NCI-H1694 (cell line): ENCODE measurements at places on chromosomes 16 and 17.

DNA sequence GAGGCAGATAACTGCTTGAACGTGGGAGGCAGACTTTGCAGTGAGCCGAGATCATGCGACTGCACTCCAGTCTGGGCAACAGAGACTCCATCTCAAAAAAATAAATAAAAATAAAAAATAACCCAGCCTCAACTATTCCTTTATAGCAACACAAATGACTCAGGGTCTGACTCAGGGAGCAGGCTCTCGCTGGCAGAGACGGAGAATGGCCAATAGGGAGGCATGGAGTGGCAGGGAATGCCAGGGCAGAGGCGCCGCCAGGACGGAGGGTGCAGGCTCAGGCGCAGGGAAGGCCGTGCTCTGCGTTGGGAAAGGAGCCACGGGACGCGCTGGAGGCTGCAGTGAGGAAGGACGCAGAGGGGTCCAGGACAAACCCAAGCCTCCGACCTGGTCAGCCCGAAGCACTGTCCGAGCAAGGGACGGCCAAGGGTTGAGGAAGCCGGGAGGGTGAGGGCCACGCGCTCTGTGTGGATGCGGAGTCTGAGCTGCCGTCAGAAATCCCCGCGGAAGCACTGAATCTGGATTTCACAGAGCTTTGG is 40.3 kb downstream of the PKD1 start:
- no peak for DNase-seq

DNA sequence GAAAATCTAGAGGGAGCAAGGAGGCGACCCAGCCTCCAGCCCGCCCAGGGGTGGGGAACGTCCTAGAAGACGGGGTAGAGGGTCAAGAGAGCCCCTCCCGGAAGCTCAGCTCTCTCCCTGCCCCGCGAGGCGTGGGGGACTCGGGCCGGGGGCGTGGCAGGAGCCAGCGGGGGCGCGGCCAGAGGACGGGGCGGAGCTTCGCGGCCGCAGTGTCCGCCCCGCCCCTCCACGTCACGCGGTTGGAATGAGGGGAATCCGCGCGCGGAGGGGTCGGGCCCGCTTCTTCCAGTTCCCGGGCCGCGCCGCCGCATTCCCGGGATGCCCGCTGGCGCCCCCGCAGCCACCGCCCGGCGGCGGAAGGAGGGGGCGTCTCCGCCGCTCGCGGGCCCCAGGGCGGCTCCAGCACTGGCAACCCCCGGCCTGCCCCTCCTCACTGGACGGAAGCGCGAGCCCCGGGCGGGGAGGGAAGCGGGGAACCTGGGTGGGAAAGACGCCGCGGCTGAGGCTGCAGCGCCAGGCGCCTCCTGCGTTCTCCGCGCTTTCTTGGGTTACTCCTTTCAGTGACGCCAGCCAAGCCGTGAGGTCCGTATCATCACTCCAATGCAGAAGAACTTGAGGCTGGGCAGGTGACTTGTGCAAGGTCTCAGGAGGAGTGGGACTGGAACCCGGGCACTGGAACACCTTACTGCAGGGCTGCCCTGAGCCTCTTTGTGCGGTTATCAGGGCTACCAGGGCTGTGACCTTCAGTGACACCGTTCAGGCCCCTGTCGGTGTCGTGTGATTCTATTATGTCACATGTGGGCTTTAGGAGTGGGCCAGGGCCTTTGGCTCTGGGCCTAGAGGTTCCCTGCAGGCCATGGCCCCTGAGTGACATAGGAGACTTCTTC is 4.3 kb downstream of the MYO1C start:
- peak; percentile 16 for DNase-seq

- no peak for DNase-seq
Measured at GRCh38 chr17:260031-260791, 78.8 kb upstream of the DOC2B start.

GRCh38 chr16:2856061-2856670 is 1.8 kb downstream of the PRSS22 start:
- DNase-seq = no peak

- no peak for DNase-seq
Measured at GRCh38 chr17:76479515-76480060, 12.2 kb downstream of the AANAT start.

DNA sequence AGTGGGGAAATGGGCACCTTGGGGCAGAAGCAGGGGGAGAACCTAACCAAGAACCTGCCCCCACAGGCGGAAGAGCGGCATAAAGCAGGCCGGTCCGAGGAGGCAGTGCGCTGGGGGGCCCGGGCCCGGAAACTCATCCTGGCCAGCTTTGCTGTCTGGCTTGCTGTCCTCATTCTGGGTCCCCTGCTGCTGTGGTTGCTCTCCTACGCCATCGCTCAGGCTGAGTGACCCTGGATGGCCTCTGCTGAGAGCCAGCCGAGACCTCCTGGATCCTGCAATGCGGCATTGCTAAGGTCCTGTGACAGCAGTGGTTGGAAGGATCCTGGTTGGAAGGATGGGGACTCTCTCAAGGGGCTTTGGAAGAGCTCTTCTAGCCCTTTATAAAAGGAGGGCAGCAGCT is 4.5 kb upstream of the PHKG2 start:
- no peak for DNase-seq

DNA sequence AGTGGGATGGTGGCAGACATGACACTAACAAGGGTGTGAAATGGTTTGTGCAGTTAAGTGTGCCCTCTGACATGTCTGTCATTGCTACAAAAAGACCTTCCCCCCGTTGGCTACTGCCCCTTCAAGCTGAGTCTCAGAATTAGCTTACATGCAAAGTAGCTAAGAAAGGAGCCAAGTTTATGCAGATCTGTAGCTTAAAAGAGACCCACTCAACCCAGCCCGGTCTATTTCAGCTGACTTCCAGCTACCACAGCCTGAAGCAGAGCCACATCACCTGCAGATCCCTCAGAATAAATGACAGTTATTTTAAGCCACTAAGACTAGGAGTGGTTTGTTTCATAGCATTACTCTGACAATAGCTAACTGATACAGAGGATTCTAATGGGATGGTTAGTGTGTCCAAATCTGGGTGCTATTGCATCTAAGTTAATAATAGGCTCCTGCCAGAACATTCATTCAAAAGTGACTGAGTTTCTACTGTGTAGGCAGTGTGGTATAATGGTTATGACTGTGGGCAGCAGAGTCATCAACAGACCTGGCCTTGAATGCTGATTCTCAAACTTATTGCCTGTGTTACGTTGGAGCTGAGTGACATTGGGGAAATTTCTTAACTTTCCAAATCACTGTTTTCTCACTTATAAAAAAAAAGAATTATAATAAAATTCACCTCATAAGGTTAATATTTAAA is 11.7 kb downstream of the C17orf67 start:
- DNase-seq = no peak

GRCh38 chr16:27967169-27967568 is 96.3 kb downstream of the GSG1L start:
- no peak for DNase-seq

DNA sequence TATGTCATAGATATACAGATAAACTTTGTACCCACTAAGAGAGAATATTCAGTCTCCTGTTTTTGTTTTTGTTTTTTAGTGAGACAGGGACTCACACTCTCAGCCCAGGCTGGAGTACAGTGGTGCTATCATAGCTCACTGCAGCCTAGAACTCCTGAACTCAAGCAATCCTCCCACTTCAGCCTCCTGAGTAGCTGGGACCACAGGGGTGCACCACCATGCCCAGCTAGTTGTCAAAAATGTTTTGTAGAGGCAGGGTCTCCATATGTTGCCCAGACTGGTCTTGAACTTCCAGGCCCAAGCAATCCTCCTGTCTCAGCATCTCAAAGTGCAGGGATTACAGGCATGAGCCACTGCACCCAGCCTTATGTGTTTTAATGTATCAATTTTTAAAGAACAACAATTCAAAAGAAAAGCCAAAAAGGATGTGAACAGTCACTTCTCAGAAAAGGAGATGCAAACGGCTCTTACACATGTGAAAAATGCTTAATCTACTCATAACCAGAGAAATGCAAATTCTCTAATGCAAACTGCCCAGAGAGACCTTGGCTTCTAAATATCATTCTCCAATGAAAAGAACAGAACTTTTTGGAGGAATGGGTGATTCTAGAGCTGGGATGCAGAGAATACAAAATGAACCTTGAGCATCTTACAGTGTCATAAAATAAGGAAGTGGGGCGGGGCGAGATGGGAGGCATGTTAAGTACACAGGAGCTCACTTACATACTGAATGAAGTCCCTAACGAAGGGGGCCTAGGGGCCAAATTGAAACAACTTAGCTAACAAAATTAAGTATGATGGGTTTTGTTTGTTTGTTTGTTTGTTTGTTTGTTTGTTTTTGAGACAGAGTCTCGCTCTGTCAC is 7.3 kb upstream of the CMTM3 start:
- no peak for DNase-seq

DNA sequence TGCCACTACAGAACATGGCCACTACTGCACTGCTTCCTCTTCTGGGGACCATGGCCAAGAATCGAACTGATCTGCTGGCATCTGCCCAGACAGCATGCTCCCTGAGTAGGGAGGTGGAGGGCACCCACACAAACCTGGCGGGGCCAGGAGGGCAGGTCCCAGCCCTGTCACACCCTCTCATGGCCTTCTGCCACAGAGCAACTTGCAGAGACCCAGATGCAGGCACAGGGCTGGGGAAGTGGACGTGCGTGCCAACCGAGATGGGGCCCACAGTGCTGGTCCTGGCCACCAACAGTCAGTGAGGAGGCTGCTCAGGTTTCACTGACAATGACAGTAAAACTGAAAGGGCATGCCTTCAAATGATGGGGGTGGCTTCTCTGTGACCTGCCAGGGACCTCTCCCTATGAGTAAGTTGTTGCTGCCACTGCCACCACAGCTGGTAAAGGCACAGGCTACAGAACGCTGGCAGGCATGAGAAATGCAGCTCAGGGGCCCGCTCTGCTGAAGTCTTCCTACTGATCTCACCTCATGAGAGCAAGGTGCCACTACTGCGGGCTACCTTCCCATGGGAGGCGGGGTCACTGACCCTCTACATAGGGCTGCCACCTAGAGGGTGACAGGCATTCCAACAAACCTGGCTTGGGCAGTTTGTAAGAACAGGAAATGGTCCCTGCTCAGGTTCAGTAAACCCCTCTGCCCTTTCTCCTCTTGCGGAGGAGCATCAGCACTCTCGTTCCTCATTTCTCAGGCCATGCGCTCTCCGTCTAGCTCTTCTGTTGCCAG is 15.5 kb downstream of the HIC1 start:
- DNase-seq = no peak

DNA sequence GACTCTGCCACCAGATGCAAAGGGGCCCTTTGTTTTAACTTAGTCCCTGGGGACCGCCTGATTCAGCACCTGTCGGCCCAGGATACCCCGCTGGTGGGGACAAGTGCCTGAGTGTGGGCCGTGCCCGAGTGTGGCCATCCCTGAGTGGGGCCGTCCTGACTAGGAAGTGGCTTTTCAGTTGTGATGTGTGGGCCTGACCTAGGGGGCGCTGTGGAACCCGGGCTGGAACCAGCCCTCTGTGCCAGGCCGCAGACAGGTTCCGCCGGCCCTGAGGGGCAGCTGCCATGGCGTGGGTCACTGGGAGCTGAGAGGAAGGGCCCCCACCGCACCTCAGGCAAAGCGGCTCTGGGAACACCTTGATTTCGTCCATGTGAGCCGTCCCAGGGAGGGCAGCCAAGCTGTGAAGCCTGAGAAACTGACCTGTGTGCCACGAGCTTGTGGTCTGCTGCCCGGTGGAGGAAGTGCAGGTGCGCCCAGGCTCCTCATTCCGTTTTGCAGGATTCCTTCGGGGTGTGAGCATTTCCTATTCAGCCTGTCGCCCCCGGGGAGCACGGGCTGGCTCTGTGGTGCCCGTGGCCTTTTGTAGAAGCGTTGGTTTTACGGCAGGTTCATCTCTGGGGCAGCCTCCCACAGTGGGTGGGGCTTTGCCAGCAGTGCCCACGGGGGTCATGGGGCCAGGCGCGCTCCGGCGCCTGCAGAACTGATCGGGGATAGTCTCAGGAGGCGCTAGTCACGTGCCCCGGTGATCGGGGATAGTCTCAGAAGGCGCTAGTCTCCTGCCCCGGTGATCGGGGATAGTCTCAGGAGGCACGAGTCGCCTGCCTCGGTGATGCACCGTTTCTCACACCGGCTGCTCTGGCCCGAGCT is 5.3 kb downstream of the RPL13 start:
- DNase-seq = peak; percentile 14

DNA sequence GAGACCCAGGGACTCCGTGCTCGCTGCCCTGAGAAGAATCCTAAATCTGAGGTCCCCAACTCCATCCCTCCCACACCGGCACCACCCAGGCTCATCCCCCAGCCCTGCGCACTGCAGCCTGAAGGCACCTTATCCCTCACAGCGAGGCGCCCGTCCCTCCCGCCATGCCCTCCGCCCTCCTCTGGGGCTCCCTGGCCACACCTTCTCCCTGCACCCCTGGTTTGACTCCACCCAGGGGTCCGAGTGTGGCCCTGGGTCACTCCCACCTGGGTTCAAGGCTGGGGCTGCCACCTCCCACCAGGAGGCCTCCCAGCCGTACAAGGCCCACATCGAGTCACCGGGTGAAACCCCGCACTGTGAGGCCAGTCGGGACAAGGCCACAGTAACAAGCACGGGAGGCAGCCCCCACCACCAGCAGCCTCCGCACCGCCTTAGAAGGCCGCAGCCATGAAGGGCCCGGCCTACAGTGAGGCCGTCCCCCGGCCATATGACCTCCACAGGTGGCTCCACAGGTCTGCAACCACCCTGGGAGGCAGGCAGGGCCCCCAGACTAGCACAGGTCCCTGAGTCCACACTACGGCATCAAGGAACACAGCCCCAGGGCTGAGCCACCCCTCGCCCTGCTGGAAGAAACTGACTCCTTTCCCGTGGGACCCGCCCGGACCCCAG is 8.3 kb downstream of the HAGH start:
- no peak for DNase-seq

DNA sequence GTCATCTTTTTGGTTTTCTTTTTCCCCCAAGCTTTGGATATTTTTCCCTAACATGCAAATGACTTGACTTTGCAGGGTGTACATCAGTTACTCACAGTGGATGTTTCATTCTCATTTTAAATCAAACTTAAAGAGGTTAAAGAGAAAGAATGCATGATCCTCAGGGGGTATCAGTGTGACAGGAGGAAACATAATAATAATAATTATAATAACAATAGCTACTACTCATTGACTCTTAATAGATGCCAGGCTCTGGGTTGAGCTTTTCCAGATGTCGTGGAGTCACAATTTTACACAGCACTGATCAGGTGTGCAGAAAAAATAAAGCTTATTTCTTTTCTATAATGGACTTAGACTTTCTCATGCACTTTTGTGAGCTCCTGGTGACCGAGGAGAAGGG is 157.2 kb upstream of the CACNG3 start:
- DNase-seq = no peak

GRCh38 chr17:63476854-63477479 is at the start of gene ACE:
Gene ACE, plus strand, starts transcription at chr17:63477061. Its CDS starts 34 bp downstream, at chr17:63477095.
- DNase-seq = no peak

DNA sequence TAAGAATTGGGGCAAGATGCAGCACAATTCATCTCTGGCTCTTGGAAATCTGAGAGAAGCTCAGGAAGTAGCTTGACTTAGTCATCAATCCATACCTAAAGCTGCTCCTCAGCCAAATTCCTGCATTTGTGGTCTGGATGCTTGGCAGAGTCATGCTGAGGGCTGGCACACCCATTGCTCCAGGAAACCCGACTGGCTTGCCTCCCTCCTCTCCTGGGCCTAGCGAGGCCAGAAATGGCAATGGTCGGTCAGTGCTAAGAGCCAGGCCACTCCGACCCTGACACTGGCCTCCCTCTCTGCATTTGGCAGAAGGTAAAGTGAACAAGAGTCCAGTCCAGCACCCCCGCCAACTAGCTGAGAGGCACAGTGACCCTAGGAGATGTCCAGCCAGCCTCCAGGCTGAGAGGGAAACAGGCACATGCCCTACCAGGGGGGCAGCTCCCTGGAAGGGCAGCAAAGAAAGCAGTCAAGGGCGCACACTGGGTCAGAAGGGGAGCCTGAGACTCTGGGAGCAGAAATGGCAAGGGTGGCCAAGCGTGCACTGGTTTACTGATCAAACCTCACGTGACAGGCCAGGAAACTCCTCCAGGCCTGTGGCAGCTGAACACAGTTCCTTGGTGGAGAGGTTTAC is 10.0 kb downstream of the POLDIP2 start:
- no peak for DNase-seq
